ENCODE measurements at places on chromosomes 11 and 22.

DNA sequence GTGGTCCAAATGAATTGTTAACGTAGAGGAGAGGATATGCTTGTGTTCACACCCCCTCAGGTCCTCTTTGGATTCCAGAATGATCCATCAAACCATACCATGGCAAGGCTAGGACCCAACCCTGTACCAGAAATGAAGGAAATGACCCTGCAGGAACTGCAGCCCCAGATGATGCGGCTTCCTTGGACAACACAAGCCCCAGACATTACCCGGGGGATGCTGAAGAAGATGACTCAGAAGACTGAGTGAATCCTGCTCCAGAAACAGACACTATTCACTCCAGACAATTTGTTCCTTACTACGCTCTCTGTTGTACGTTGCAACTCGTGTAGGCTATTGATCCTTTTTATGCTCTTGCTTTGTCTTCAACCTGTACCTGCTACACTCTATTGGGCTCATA, 15.2 kb upstream of the MTMR2 start:
- DNase-seq: no peak

GRCh38 chr11:48108231-48109045, 108.2 kb upstream of the OR4B1 start:
- no peak for DNase-seq

- peak; percentile 78 for DNase-seq
Observed at GRCh38 chr11:8408151-8408941, 144.7 kb upstream of the LMO1 start.

DNA sequence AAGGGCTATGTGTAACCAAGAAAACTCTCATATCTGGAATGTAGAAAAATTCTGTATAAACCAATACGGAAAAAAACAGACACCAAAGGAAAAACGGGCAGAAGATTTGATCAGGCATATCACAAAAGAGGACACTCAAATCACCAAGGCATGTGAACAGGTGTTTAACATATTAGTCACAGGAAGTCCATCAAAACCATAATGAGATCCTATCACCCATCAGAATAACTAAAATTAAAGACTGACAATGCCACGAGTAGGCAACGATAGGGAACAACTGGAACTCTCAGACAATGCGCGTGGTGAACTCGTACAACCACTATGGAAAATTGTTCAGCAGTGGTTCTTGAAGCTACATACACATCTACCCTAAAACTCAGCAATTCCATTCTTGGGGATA, 94.5 kb downstream of the MICAL3 start:
- no peak for DNase-seq

- no peak for DNase-seq
Observed at GRCh38 chr22:27377501-27378295, 423.9 kb downstream of the MN1 start.

DNA sequence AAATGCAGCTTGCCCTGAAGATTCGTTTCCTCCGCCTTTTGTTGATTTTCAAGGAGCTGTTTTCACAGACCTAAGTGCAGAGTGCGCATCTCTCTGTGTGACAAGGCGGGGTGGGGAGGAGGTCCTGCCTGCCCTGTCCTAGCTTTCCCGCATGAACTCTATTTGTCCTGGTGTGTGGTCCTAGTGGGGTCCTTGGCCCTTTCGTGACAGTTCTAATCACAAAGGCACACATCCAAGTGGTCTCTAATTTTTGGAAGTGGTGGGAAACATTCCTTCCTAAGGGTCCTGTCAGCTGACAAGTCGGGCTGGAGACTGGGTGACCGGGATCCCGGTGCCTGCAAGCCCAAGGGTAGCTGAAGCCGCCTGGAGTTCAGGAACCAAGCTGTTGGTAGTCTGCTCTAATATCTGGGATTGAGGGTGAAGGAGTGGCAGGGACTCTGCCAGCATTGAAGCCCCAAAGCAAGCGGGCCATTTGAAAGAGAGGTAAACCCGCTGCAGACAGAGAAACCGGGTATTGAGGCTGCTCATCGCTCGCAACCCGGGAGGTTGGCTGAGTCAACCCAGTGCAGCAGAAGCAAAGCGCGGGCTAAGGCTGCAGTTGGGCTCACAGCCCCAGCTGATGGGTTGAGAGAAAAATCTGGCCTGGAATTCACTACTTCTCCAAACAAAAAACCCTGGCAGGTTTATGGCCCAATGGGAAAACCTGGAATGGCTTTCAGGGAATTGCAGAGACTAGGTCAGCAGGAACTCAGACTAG, 28.1 kb upstream of the FBXO3 start:
- peak; percentile 81 for DNase-seq

- peak; percentile 12 for DNase-seq
Observed at GRCh38 chr11:43833657-43834073, 47.0 kb upstream of the ALKBH3 start.

- no peak for DNase-seq
Observed at GRCh38 chr22:49855251-49855911, 1.7 kb downstream of the ZBED4 start.

GRCh38 chr22:22546490-22546889, 12.6 kb downstream of the PRAME start:
- no peak for DNase-seq

GRCh38 chr22:22159384-22159783, 85.2 kb upstream of the VPREB1 start:
- no peak for DNase-seq

DNA sequence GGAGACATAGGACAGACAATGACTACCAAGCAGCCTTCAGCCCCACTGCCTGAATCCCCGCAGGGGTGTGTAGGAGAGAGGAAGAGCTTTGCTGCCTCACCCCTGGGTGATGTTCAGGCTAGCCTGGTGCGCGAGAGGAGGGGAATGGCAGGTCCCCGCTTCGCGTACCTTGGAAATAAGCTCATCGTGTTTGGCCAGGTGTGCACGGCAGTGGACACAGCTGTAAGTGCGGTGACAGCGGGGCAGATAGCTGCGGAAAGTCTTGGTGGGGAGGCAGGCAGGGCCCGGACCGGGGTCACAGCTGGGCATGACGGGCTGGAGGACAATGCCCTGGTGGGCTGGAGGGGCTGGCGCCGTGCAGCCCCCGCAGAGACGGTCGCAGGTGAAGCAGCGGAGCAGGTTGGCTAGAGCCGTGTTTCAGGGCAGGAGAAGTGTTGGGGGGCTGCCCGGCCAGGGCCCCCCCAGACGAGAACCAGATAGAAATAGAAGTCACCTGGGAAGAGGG, 2.9 kb downstream of the YPEL4 start:
- DNase-seq: no peak

GRCh38 chr22:31715147-31715778, 34.7 kb downstream of the PRR14L start:
- no peak for DNase-seq

DNA sequence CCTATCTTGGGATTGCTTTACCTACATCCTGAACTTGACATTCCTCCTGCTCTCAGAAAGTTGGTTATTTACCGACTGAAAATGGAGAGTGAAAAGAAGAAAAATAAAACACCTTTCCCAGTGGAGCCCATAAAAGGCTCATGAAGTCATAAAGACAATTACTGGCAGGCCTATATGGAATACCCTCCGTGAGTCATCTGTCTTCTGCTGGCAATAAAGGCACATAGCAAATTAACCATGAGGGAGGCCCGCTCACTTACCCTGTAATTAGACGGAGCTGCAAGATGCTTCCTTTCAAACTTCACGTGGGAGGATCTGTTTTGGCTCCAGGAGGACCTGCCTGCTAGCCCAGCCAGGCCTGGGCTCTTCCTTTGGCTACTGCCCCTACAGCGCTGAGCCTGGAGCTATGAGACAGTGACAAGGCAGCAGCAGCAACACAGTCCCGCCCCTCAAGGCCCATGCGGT, 540.4 kb downstream of the BUD13 start:
- DNase-seq: no peak

DNA sequence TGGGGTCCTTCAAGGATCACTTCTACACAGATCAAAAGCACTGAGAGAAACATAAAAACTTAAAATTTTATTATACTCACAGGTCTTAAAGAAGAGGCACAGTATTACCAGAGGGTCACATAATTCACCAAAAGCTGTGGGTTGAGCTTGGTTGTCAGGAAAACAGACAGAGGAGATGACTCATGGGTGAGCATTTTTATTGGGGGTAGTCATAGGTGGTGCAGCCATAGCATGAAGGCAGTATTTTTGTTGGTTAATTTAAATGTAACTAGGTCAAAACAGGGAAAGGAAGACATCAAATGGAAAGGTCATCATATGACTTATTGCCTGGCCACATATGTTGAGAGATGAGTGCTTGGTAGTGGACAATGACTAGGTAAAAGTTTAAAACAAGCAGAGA, 24.2 kb downstream of the OR5B17 start:
- no peak for DNase-seq

GRCh38 chr11:42777776-42778175, 534.0 kb upstream of the API5 start:
- no peak for DNase-seq

DNA sequence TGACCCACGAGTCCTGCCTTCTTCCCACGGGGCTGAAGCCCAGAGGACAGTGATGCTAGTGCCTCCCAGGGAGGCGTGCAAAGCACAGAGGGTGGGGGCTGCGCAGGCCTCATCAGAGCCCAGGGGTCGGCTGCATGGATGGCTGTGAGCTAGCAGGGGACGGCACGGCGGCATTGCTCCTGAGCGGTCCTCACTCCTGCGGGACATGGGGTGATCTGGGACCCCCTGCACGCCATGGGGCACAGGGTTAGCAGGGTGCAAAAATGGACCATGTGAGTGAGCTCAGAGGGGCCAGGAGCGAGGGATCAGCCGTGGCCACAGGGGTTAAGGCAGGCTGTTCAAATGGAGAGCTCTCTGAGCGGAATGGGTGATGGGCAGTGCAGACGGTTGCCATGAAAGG, 138.3 kb downstream of the SNX19 start:
- no peak for DNase-seq

- no peak for DNase-seq
Observed at GRCh38 chr11:115941044-115941443, 436.8 kb upstream of the CADM1 start.

DNA sequence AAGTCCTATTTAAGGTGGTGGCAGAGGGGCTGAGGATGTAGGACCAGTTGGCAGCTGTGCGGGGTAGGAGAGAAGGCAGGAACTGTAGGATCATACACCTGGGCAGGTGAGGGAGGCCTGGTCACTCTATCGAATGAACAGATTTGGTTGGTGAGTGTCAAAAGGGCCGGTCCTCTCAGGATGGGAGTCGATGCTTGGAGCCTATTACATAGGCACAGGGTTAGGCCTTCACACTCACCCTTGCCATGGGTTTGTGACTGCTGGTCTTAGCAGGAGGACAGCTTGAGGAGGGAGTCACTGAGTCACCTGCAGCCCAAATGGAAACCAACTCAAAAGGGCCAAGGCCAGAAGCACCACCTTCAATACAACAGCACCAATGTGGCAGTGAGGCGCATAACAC, 80.2 kb upstream of the NARS2 start:
- no peak for DNase-seq

GRCh38 chr11:128239306-128239705, 348.1 kb downstream of the ETS1 start:
- no peak for DNase-seq

GRCh38 chr11:111631024-111631665, 28.9 kb downstream of the SIK2 start:
- DNase-seq: no peak

DNA sequence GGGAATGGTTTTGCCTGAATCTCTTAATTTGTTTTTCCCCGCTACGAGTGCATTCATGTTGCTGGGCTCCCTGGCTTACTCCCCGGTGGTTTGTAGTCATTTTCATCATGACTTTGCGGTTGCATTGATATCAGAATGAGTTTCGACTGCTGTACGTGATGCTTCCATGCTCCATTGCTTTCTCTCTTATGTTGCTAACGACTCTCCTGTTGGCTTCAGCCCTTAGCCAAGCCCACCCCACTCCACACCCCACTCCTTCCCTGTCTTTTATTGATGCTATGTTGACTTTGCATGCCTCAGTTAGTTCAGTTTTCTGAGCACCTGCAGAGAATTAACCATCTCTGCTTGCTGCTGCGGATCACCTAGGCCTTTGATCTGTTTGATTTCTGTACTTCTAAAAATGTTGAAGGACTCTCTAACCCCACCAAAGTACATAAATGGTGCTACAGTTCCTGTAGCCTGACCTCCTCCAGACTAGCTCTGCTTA, 65.3 kb downstream of the ARFGAP2 start:
- DNase-seq: no peak

- DNase-seq: no peak
Observed at GRCh38 chr11:66046901-66047300, 2.1 kb downstream of the GAL3ST3 start.

DNA sequence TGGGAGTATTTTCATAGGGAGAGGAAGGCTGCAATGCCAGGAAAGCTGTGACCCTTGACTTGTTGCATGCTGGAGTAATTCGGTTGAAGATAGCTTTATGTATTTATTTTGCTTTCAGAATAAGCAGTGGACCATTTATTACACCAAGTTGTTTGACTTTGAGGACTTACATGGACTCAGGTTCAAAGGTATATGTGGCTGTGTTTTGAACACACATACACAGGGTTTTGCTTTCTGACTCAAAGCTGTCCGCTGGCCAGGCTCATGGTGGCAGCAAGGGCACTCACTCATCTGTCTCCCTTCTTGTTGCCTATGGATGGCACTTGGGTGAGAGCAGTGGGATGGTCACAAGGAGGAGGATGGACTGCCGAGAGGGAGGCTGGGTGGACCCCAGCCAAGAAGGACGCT, 6.5 kb downstream of the TIMP3 start:
- DNase-seq: no peak

DNA sequence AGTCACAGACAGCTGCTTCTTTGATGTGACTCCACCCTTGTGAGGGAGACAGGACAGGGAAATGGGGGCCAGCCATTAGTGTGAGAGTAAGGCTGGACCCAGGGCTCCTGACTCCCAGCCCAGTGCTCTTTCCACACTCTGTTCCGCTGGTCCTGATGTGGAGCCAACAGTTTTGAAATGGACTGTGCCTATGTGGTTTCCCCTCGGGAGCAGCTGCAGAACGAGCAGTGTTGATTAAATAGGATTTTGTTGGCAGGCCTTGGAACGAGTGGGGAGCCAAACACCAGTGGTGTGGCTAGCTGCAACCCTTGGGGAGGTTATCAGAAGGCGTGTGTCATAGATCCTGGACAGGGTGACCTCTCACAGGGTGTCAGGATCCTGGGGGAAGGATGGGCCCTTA, 66.5 kb upstream of the AMPD3 start:
- no peak for DNase-seq

DNA sequence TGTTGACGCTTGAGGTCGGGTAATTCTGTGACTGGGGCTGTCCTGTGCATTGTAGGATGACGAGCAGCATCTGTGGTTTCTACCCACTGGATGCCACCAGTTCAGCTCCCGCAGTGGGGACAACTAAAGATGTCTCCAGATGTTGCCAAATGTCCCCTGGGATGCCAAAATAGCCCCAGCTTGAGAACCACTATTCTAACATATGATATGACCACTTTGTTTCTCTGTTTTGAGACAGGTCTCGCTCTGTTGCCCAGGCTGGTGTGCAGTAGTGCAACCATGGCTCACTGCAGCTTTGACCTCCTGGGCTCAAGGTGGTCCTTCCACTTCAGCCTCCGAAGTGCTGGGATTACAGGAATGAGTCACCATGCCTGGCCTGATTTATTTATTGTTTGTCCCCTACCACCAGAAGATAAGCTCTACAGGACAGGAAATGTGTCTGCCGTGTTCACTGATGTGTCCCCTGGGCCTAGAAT, 4.4 kb upstream of the MEN1 start:
- DNase-seq: no peak

- no peak for DNase-seq
Observed at GRCh38 chr11:126601550-126602215, 246.2 kb downstream of the ST3GAL4 start.

All from HAP-1 (cell line).